ENCODE measurements at places on chromosomes 12 and 14.

GRCh38 chr12:10363914-10364814, 25.7 kb downstream of the KLRK1 start:
- peak; percentile 34 for DNase-seq

DNA sequence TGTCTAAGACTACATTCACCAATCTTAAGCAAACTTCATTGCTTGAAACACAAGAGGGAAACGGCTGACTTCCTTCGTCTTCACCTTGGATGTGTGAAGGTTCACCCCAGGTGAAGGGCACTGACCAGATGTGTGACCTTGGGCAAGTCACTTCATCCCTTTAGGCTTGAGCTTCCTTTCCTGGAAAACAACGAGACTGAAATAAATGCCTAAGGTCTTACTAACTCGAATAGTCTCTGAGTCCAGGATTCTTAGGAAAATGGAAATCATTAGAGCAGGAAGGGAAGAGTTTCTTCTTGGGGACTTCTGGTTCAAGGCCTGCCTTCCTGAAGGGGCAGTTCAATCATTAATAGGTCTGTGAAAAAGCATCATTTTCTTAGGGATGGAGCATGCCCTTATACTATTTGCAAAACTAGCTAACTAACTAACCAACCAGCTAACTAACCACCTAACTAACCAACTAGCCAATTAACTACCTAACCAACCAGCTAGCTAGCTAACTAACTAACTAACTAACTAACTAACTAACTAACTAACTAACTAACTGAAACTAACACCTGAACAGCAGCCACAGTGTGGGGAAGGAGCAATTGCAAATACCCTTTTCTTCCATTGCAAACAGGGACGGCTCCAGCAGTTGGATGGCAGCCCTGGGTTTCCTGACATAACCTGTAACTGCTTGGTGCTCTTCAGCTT, 31.5 kb upstream of the EMP1 start:
- DNase-seq, result no peak

DNA sequence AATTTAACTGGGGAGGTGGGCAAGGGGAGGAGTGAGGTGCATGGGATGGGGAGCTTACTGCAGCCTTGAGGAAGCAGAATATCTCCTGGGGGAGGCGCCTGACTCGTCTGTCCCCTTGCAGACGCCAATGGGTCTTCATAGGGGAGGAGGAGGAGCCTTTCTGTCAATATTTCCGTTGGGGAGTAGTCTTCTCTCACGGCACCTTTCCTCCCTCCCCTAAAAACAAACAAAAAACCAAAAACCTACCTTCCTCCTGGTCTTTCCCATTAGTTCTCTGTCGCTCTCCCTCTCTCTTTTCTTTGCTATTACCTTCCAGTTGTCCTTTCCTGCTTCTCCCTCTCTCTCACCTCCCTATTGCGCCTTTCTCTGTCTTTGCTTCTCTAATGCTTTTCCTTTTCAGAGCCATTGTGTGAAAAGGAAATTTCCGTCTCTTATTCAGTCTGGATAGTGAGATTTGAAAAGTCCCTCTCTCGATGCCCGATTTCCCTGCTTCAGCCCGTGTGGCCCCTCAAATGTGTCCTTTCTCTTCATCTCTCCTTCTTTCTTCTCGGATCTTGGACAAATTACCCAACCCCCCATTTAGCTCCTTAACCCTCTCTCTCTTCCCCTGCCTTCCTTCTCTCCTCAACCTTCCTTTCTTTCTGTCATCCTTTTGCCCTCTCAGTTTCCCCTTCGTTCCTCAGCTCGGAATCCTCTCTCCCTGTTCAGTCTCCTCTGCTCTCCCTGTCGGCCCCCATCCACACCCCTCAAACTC, 5.9 kb downstream of the GPR84 start:
- peak; percentile 56 for DNase-seq

DNA sequence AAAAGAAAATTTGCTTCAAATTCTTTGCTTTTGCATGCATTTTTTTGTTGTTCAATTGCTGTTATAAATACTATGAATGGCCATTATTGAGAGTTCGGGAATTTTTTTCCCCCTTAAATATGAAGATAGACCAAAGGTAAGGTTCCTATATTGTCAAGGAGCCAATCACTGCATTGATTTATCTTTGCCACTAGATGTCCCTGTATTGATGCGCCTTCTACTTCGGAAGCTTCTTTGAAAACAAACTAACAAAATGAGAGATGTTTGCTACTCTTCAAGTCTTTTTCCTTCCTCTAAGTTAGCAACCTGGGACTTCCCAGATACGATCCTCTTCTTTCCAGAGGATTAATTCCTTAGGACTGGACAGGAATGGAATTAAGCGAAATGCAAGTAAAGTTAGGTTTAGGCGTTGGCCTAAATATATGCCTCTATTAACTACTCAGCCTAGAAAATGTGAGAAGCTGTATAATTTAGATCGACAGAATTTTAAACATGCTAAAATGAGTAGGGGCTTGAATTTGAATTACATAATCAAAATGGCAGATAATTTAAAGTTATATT, 318.1 kb downstream of the AEBP2 start:
- no peak for DNase-seq

- no peak for DNase-seq
Measured at GRCh38 chr14:35167496-35167895, 45.1 kb downstream of the PRORP start.

GRCh38 chr12:31246470-31246850, 79.5 kb downstream of the SINHCAF start:
- DNase-seq, result no peak

DNA sequence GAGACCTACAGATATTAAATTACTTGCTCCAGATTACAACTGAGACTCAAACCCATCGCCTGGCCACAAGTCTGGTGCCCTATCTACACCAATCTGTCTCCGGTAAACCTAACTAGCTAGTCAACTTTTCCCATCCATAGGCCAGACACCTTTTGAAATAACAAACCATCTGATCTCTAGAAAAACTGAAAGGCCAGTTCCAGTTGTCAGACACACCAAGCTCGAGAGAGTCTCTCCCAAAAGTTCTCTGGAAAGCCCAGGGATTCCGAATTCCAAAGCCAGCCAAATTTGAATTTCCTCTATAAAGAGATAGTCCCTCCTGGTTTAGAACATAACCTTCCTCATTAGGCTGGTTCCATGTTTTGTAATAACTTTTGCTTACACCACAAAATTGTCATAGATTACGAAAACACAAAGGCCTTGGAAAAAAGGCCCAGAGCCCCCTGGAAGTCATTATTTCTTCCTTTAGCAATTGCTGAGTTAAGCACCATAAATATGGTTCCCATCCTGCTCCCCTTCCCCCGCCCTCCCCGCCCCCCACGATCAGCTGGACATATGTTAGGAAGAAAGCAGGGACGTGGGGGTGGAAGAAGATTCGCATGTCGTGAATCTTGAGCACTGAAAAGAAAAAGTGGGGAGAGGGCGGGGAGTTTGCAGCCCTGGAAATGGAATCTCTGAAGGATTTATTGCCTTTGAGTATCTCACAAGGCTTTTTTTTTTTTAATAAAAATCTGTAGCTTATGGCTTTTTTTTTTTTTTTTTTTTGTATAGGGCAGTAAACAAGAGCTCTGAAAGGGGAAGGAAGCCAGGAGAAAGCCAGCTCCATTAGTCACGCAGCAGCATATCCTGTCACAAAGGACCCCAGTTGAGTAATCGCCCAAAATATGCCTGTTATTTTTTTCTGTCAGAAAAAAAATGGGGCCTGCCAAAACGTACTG, 110.4 kb downstream of the ZFP36L1 start:
- peak; percentile 51 for DNase-seq

DNA sequence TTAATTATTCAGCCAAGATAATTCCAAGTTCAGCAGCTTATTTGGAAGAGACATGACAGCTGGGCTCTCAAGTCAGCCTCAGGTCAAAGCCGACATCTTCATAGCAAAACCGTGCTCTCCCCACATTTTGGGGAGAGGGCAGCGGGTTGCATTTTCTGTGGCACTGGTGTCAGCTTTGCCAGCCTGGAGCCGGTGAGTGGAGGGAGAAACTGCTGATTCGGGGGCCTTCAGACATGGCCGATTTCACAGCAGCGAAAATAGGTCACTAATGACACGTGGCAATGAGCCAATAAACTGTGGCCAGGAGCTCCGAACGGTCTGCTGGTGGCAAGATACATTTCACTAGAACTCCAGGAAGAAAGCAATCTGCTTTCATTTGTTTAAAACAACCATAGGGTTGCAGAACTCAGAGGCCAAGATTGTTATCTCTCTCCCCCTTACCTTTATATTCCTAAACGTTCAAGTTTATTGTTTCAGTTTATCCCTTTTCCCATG, 173.2 kb downstream of the CAND1 start:
- no peak for DNase-seq

- no peak for DNase-seq
Measured at GRCh38 chr14:57769863-57770523, 95.9 kb downstream of the SLC35F4 start.

- DNase-seq, result no peak
Measured at GRCh38 chr12:7395950-7396349, 48.0 kb downstream of the CD163L1 start.

GRCh38 chr12:5691943-5692342, 253.1 kb downstream of the ANO2 start:
- no peak for DNase-seq

DNA sequence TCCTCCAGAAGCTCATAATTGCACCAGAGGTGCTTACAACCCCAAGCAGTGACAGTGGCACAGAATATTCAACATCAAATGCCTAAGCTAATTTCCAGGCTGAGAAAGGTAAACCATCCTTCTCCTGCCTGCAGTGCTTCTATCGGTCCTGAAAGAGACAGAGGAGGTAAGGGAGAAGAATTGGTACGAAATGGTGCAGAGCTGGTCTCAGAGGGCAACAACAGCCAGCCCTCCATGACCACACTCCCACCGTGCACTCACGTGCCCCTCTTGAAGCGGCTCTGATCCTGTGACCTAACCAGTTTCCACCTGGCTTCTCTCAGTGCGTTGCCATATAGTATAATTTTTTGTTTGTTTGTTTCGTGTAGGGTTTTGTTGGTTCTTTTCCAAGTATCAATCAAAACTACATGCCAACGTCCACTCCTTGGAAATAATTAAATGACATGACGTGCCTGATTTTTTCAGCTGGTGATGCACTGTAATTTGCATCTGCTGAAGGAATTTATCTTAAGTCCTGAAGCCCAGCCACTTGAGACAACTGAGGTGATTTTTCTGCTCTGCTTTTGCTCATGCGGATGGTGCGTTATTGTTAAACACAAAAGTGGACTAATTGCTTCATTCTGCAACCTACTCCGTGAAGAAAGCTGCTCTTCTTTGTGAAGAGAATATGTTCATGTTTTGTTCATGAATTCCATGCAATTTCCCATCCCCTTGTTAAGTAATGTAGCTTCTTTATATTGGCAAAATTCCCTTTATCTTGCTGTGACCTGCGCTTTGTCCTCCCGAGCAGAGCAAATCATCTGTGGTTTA, 1.3 kb upstream of the ATP2A2 start:
- no peak for DNase-seq

All from activated CD4-positive, alpha-beta T cell treated with anti-CD3 and anti-CD28 coated beads for 48 hours (primary cell).